ENCODE measurements at places on chromosomes 2 and 18.
A peak's percentile ranks its signal among the peaks of the same experiment; 100 is the strongest.

GRCh38 chr2:108182489-108182888, 57.3 kb upstream of the SULT1C3 start:
- DNase-seq = peak; percentile 55

- no peak for DNase-seq
Observed at GRCh38 chr2:792687-793086, 115.5 kb upstream of the TMEM18 start.

DNA sequence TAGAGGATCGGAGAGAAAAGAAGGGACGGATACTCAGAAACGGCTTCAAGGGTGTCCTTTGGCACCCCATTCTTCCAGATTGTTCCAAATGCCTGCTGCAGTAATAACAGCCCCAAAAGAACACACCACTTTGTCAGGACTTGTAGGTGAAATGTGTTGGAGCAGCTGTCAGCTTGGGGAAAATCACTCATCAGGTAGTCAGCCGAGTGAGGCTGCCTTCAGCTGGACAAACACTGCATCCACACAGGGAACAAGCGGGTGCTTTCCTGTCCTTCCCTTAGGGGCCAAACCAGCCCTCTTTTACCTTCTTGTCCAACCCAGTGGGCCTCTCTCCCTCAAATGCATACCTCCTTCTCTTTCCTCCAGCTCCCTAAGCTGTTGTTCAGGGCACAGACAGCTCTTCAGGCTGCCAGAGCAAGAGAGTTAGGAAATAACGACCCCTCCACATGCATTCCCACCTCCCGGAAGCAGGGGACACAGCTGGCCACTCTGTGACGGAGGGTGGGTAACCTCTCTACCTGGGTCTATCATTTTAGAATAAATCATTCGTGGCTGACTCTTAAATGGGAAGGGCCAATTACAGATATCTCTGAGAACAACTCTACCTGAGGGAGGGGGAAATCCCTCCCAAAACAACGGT, 48.1 kb downstream of the BCL11A start:
- no peak for DNase-seq

DNA sequence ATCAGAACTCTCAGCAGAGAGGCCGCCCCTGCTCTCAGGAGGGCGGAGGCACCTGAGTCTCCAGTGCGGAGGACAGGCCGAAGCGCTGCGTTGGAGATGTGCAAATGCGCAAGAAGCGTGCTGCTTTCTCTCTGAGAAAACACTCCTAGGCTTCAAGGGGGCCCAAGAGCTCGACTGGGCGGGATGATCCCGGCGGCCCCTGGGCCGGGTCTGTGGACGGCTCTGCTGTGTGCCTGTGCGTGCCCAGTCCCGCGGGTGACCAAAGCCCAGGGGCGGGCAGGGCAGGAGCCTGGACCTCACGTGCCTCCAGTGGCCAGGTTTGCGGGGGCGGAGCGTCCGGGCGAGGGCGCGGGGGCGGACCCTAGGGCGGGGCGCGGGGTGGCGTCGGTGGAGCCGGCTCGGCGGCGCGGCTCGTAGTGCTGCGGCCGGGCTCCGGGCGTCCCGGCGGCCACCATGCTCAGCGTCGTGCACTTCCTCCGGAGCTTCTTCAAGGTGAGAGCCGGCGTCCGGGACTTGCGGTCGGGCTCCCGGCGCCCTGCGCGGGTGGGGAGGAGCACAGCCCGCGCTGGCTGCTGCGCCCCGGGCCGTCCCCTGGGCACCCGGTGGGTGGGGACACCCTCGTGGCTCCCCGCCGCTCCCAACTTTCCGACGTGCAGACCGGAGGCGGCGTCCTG, at the start of gene ARHGEF4:
Gene ARHGEF4 (plus strand): TSS at position 414 of the 674 bp plus-strand sequence. CDS start 40 bp downstream, at position 454.
- no peak for DNase-seq

DNA sequence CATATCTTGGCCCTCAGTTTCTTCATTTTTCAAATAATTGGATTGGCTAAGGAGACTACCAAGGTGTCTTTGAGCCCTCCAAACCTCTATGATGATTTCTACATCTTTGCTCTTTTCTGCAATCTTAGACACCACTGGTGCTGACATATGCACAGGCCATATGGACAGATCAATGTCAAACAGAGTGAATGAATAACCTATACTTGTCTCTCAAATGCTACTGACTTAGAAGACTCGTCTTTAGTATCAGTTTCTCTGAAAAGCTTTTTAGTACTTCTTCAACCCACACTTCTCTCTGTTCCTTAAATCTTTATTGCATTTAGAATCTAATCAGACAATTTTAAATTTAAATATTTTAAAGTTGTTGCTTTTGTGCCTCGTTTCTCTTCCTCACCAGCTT, 258.2 kb downstream of the LTBP1 start:
- DNase-seq = no peak

DNA sequence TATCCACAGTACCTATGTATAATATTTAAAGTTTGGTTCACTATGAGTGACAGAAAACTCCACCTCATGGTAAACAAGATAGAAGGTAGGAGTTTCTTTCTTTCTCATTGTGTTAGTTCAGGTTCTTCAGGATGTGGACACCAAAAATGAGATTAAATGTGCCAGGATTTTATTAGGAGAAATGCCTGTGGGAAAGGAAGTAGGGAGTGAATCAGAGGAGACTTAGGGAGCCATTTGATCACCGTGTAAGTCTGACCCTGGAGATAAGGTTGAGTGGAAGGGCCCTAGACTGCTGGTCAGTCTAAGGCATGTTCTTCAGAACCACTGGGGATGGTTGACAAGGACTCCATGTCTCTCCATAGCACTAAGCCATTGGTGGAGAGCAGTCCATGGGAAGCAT, 8.1 kb downstream of the AOX1 start:
- no peak for DNase-seq

- no peak for DNase-seq
Observed at GRCh38 chr2:239834143-239834542, 191.0 kb downstream of the NDUFA10 start.

- DNase-seq = no peak
Observed at GRCh38 chr2:43328133-43328532, 101.7 kb upstream of the ZFP36L2 start.

GRCh38 chr2:218079943-218080913, 11.2 kb downstream of the RUFY4 start:
- DNase-seq = no peak

- peak; percentile 75 for DNase-seq
Observed at GRCh38 chr2:100610381-100610831, 47.6 kb downstream of the PDCL3 start.

- no peak for DNase-seq
Observed at GRCh38 chr2:212109792-212110680, 428.6 kb downstream of the ERBB4 start.

DNA sequence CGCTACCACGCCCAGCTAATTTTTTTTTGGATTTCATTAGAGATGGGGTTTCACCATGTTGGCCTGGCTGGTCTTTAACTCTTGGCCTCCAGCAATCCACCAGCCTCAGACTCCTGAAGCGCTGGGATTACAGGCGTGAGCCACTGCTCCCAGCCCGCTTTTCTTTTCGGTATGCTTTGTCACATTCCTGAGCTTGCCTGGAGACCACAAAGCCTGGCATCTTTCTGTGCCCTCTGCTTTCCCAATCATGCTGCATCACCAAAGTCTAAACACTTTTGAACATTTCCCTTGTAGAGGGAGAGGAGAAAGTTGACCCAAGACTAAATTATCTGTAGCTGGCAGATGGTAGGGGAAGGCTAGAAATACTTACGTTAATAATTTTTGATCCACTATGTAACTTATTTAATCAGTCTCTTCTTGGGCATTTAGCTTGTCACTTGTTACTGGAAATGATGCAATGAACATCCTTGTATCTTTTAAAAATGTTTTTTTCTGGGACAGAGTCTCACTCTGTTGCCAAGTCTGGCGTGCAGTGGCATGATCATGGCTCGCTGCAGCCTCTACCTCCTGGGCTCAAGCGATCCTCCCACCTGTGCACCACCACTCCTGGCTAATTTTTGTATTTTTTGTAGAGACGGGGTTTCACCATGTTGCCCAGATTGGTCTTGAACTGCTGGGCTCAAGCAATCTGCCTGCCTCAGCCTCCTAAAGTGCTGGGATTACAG, 2.7 kb upstream of the NPC1 start:
- no peak for DNase-seq

- peak; percentile 41 for DNase-seq
Observed at GRCh38 chr2:86221066-86221684, 21.9 kb downstream of the MRPL35 start.

DNA sequence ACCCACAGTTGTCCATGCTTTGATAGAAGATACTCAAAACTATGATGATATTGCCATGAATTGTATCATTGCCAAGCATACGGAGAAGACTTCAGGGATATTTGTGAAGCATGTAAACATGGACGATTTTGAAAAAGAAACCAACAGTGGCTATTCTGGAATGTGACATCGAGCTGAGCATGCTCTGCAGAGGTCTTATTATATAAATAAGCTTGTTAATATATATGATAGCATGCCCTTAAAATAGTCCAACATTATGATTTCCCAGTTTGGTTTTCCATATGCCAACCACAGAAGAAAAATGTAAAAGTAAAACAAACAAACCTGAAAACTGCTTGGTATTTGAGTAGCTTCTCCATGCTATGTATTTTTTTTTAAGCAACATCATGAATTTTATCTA, 159.1 kb downstream of the LNPK start:
- no peak for DNase-seq

GRCh38 chr2:173355866-173356508, 1.3 kb downstream of the CDCA7 start:
- peak; percentile 16 for DNase-seq

GRCh38 chr18:42228581-42228980, 273.5 kb downstream of the PIK3C3 start:
- no peak for DNase-seq
